Stimulated activated CD4-positive, alpha-beta T cell treated with anti-CD3 and anti-CD28 coated beads, Interleukin-1b, Interleukin-23, amount 100 ng/mL, for 48 hours (primary cell): ENCODE measurements at places on chromosomes 7 and 10.

- no peak for DNase-seq
These were observed 263.7 kb upstream of the PPP2R2D start for GRCh38 chr10:131636841-131637724.

- DNase-seq: no peak
These were observed 3.2 kb downstream of the AKR1B15 start for GRCh38 chr7:134552105-134552504.

DNA sequence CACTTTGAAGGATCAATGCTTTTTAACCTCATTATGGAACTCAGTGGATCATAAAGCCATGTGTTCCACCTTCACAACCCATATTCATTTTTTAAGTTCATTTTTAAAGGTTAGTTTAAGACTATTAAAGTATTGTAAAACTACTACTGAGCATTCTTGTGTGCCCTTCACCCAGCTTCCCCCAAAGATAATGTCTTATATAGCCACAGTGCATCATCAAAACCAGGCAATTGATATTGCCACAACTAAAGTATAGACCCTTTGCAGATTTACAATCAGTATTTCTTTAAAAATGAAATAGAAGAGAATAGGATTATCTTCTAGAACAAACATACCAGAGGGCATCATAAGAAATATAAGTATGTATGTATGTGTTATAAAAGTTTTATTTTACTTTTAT is 597.1 kb downstream of the CCSER2 start:
- DNase-seq: no peak

DNA sequence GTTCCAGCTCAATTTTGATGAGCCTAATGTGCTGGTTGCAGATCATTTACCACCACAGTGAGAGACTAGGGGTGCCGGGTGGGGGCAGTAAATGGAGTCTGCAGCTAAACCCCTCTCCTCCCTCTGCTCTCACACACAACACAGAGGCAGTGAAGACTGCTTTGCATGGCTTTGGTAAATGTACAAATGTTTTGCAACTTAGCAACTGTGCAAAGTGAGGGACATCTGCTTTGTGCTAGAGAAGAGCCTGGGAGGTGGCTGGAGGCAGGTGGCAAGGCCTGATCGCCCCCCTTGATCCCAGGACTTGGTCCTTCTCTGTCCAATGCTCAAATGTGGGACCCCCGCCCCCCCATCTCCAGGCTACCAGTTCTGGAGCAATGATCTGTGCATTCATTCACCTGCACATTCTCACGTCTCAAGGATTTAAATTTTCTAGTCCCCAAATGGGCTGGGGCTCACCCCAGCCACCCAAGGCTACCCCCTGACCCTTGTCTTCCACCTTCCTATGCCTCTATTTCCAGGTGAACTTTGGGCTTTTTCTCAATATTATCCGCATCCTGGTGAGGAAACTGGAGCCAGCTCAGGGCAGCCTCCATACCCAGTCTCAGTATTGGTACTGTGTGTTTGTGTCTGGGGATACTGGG is 11.6 kb downstream of the GHRHR start:
- no peak for DNase-seq

DNA sequence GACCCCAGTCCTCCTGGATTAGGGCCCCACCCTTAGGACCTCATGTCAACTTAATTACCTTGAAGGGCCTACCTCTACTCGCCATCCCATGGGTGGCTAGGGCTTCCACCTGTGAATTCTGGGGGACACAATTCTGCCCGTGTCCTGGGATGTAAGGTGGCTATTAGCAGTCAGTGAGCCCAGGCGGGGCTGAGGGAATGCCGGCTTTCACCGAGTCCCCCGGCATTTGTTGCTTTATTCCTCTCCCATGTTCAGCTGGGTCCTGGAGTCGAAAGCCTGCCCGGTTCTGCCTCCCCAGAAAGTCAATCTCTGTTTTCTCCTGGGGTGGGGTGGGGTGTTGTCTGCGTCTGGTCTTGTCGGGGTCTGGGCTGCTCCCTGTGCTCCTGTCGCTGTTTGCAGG is 125.6 kb downstream of the GLRX3 start:
- DNase-seq: no peak

DNA sequence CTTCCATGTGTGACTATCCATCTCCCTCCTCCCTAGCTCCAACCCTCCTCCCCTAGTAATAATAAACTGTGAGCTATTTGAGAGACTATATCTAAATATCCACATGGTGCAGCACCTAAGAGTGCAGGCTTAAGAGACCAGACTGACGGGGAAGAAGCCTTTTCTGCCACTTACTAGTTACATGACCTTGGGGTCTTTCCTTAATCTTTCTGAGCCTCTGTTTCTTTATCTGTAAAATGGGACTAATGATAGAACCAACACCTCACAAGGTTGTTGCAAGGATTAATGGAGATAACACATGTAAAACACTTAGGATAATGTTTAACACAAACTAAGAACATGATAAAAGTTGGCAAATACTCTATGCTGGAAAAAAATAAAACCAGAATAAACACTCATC is 37.1 kb upstream of the FBXW4 start:
- DNase-seq: no peak

DNA sequence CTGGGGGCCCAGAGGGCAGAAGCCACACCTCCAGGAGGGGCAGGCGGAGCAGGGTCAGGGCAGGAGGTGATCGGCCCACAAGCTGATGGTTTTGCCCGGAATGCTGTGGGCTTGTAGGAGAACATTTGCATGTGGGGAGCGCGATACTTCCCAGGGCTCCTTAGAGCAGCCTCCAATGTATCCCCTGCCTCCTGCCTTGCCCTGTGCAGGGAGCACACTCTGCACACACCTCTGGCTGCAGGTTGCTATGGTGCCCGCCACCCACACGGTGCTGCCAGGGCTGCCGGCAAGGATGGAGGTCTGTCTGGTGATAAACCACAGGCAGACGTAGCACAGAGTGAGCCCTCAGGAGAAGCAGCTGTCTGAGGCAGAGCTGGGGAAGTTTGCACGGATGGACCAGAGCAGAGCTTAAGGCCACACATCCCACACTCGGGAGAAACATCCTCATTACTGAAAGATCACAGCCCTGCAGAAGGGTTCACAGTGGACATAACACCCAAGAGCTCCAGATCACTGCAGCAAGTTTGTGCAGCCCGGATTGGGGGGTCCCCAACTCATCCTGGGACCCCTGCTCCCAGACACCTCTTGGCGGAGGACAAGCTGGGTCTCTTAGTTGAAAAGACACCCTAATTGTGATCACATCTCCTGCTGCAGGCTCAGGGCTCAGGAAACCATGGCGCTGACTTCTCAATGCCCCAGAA is 41.8 kb downstream of the VIPR2 start:
- DNase-seq: no peak

GRCh38 chr10:75072727-75073126 is 38.7 kb upstream of the SAMD8 start:
- no peak for DNase-seq
